K562 (cell line): ENCODE measurements at places on chromosomes 1 and 21. TPM values are rescaled to one million over a fixed set of nuclear protein-coding genes. Genes with fewer than 3 reads are reported as not detected.

GRCh38 chr1:82646888-82647287, 846.2 kb downstream of the ADGRL2 start:
- H3K36me3 ChIP-seq, result no peaks in the 10 kb centered on the region
- H3K4me1 ChIP-seq, result no peaks in the 10 kb centered on the region
- DNase-seq, result no peak

DNA sequence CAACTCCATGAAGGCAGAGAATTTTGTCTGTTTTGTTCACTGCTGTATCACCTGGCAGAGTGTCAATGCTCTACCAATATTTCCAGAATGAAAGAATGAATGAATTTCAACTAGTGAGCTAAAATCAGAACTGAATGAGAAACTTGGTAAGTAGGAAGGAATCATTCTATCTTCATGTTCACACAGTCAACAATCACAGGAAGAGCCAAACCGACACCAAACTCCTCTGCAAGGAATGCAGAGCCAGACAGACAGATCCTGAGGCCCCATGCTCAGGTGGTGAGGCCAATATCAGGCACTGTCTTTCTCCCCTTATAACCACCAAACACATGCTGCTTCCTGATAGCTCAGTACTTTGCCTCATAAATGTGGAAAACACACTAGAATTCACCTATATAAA, 139.1 kb downstream of the SLC45A1 start:
- peaks cover 8% of the 10 kb centered on the region; the same call in 1 of the 3 replicates for H3K4me1 ChIP-seq
- H3K36me3 ChIP-seq, result no peaks in the 10 kb centered on the region; the same call in 2 of the 3 replicates
- no peak for DNase-seq

DNA sequence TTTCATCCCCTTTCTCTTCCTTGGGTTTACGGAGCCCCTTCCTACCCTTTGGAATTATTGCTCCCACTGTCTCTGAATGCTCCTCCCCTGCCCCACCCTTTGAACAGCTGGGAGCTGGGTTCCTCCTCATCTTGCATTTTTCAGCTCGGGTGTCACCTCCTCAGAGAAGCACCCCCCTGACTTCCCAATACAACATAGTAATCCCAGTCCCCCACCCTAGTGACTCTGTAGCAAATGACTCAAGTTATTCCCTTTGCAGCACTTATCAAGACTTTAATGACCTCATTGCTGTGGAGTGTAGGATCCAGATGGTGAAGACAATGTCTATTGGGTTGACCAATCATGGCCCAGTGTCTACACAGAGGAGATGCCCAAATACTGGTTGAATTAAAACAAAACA, 8.9 kb upstream of the VWA5B1 start:
- H3K27ac ChIP-seq, result no peak overlapping the region
- no peak for DNase-seq
- no peaks in the 10 kb centered on the region for H3K4me1 ChIP-seq
- H3K4me3 ChIP-seq, result no peak overlapping the region

DNA sequence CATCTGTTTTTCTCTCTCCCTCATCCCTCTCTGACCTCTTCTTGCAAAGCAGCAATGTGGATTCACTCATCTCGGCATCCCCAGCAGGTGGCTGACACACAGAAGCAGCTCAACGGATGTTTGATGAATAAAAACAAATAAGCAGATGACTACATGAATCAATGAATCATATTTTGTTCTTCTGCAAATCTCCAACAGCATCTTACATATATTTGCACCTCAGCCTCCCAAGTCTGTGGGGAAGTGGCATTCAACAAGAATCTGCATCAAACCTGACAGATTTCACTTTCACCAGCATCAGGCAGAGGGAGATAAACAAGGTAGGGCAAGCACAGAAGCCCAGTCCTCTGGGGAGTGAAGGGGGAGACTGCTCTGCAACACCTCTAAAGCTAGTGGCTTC, 34.0 kb downstream of the CAPN8 start:
- H3K27ac ChIP-seq, result no peak overlapping the region
- no peaks in the 10 kb centered on the region for H3K36me3 ChIP-seq
- DNase-seq, result no peak
- H3K27me3 ChIP-seq, result peaks cover 19% of the 10 kb centered on the region

GRCh38 chr1:79982211-79982610, 975.7 kb upstream of the ADGRL4 start:
- no peaks in the 10 kb centered on the region for H3K27me3 ChIP-seq
- no peak for DNase-seq
- H3K27ac ChIP-seq, result no peak overlapping the region
- no peak overlapping the region for H3K4me3 ChIP-seq
- no peaks in the 10 kb centered on the region for H3K36me3 ChIP-seq
- no peaks in the 10 kb centered on the region for H3K4me1 ChIP-seq

GRCh38 chr21:32371913-32372314, 20.9 kb downstream of the URB1 start:
- H3K27ac ChIP-seq, result no peak overlapping the region
- H3K4me1 ChIP-seq, result no peaks in the 10 kb centered on the region
- H3K4me3 ChIP-seq, result no peak overlapping the region
- peaks cover 100% of the 10 kb centered on the region for H3K36me3 ChIP-seq

Gene RHOU
- total RNA-seq, result 0.04 and 0.07 TPM in 2 replicates
